ENCODE measurements at places on chromosomes 4 and X.

DNA sequence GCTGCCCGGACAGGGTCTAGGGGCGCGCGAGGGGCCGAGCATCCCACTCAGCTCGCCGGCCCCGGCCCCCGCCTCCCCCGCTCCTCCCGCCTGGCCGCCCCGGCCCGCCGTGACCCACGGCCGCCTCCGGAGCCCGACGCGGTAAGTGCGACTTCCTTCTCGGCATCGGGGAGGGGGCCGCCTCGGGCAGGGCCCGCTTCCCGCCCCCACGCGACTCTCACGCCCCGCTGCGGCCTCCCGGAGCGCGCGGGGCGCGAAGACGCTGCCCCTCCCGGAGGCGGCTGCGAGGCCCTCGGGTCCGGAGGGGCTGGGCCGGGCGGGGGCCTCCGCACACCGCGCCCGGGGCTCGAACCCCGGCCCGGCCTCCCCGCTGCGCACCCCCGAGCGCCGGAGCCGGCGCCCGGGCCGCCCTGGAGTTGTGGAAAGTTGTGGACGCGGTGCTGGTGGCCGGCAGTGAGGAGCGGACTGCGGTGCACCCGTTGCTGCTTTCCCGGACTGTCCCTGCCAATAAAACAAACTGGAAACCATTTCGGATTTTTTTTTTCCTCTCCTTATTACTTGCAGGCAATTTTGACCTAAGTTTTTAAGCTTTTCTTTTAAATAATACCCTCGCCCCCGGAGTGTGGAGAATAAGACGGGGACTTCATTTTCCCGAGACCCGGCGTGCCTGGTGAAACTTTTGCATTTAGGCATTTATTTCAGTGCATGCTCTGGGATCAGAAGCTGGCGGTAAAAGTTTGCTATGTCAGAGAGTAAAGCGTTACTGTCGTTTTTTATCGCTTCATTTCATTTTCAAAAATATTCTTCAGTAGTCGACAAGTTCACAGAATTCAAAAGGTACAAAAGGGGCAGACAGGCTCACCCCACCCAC is 13.0 kb upstream of the TMEM156 start:
- no peak for DNase-seq

DNA sequence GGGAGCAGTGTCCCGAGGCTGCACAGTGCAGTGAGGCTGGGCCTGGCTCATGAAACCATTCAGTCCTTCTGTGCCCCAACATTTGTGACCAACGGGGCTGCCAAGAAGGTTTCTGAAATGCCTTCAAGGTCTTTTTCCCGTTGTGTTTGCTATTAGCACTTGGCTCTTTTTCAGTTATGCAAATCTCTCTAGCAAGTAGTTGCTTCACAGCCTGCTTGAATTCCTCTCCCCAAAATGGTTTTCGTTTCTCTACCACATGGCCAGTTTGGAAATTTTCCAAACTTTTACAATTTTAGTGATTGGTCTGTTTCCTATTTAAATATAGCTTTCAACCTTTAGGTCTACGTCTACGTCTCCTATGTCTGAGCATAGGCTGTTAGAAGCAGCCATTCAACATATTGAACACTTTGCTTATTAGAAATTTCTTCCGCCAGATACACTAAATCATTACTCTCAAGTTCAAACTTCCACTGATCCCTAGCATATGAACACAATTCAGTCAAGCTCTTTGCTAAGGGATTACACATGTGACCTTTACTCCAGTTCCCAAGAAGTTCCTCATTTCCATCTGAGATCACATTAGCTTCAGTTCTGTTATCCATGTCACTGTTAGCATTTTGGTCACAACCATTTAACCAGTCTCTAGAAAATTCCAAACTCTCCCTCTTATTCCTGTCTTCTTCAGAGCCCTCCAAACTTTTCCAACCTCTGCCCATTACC is 901.8 kb downstream of the GLUD2 start:
- DNase-seq: no peak

DNA sequence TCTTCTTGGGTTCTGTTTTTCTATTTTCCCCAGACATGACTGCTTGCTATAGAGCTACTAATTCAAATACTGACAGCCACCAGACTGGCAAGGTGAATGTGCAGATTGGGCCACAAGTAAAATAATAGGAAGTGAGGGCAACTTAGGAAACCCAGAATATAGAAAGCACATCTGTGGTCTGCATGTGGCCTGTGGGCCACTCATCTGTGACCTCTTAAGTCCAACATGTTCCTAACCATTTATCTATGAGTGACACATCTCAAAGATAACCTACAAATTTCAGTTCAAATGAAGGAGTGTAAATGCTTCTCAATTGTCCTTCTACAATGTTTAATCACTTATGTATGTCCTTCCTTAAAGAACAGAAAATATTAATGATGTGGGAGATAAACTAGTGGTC is 128.9 kb downstream of the REELD1 start:
- no peak for DNase-seq

- DNase-seq: no peak
These were observed 45.2 kb downstream of the CXCL13 start for GRCh38 chr4:77650787-77651186.

- DNase-seq: no peak
These were observed 388.0 kb downstream of the SPRY1 start for GRCh38 chr4:123784626-123785025.

DNA sequence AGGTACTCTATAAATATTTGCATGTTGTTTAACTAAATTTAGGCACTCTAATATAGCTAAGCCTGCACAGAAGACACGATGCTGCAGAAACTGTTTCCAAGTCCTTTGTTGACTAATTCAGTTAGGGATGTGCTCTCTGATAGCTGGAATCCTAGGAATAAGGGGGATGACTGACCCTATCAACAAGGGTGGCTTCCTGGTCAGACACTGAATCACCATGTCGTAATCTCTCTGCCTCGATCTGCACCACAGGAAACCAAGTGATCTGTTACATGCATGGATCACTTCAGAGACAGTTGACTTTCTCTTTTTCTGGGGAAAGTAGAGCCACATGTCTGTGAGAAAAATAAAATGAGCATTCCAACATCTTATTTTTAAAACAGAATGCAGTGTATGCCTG is 169.1 kb downstream of the GUCY2F start:
- no peak for DNase-seq

DNA sequence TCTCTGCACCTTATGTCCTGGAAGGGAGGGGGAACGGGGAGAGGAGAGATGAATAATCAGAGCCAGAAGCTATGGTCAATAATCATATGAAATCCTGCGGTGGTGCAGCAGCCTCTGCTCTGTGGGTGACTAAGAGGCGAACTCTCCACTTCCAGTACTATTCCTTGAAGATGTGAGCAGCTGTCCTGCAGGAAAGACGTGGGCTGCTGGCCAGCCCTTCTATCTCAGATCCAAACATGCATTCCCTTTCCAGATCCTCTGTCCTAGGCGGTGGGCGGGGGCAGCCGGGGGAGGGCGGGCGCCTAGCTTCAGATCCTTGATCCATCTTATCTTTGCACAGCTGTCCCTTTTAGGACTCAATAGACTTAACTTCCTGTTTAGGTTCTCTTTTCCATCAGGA is 34.5 kb downstream of the SPINK2 start:
- DNase-seq: no peak

DNA sequence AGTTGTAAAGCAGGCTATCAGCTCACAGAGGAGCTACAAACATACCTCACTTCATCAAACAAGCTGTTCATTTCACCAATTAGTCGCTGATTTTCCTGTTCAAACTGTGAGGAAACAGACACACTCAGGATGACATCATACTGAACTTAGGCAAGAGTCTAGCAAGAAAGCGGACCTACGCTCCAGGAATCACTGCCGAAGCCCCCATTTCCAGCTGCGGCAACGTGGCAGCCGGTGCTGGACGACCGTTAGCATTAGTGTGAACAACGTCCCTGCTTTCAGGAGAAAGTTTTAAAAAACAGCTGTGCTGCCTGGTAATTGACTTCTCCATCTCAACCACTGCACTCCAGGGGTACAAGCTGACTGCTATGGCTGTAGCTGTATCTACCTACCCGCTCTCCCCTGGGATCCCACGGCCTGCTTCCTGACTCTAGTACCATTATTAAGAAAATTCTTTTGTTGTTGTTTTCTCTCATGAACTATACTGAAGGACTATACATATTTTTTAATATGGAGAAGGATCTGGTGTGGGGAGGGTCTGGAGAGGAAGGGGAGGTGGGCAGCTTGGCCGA is 38.3 kb downstream of the NSG1 start:
- DNase-seq: no peak

DNA sequence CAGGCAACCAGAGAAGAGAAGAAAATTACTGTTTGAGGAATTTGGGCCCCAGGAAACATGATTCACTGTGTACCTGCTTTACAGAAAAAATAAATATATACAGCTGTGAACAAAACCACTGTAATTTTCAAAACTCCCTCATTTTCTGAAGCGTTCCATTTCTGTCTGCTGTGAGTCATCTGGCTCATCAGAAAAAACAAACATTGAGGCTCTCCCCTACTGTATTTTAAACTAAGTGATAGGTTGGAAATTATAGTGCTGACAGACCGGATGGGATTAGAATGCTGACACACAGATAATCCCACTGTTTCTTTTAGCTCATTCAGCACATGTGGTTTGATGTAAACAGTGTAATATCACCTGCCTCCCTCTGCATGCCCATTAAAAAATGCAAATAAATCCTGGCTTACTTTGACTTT is 847.0 kb downstream of the TRIML1 start:
- no peak for DNase-seq

DNA sequence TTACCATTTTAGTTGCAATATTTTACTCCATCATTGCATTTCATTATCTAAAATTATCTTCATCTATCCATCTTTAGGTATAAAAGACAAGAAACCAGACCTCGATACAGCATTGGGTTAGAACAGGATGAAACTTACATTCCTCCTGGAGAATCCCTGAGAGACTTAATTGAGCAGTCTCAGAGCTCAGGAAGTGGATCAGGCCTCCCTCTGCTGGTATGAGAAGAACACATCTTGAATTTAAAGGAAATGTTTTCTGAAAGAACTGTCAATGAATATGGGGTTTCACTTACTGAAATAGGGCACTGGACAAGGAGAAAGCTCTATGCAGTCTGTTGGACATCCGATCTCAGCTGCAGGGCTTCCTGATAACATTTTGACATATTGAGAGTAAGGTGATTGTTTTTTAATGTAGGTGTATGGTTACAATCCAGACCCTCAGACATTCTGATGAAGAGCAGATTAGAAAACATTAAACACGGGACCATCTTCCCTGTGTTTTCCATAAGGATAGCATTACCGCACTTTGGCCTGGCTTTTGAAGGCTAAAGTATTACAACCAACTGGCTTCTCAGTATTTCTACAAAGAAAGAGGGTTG is 367.2 kb downstream of the BMPR1B start:
- no peak for DNase-seq

DNA sequence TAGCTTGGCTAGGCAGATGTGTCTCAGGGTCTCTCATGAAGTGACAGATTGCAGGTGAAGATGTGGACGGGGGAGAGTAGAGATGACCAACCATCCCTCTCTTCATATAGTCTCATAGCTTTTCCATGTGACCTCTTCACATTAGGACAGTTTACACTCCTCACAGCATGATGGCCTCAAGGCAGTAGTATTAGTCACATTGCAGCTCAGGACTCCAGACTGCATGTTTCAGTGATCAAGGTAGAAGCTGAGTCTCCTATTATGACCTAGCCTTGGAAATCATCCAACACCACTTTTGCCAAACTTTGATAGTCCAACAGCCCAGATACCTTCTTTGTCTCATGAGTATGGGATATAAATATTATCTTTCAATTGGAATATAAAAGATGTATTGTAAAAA is 147.7 kb downstream of the GASK1B start:
- no peak for DNase-seq

DNA sequence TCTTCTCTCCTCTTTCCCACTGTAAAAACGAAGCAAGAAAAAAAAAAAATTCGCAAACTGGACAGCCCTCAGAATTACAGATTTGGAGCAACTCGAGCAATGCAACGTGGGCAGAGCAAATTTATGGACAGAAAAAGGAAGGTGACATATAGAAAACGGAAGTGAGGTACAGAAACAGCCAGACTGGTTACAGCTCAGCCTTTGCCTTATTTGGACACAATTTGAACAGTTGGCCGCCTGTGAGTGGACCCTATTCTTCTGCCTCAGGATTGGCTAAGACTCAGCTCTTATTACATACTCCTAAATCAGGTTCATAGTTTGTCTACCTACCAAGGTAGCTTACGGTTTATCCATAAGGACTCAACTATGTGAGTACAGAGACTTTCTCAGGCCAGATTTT is 98.8 kb downstream of the SOWAHB start:
- DNase-seq: no peak

GRCh38 chr4:16729336-16729735 is 169.1 kb downstream of the LDB2 start:
- DNase-seq: no peak

GRCh38 chrX:10569946-10570345 is 50.4 kb downstream of the MID1 start:
- no peak for DNase-seq

GRCh38 chr4:24471486-24472160 is 112.7 kb downstream of the DHX15 start:
- DNase-seq: no peak

GRCh38 chr4:88456670-88457306 is at the start of gene HERC5:
Gene HERC5, plus strand, starts transcription at chr4:88457119. Its CDS starts 151 bp downstream, at chr4:88457270.
- peak; percentile 86 for DNase-seq

DNA sequence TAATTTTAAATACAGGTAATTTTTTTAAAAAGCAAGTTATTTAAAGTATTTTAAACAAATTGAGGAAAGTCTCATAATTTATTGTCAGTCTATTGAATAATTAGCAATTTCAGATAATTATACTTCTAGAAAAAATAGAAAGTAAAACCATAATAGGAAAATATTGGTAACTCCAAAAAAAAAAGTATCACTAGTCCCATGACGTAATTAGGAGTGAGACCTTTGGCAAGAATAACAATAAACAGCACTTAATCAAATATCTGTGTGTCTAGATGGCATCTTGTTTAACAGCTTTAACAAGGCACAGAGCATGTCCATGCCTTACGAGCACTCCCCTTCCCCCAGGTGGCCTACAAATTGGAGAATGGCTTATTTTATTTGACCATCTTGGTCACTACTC is 1683.6 kb upstream of the AGA start:
- no peak for DNase-seq

DNA sequence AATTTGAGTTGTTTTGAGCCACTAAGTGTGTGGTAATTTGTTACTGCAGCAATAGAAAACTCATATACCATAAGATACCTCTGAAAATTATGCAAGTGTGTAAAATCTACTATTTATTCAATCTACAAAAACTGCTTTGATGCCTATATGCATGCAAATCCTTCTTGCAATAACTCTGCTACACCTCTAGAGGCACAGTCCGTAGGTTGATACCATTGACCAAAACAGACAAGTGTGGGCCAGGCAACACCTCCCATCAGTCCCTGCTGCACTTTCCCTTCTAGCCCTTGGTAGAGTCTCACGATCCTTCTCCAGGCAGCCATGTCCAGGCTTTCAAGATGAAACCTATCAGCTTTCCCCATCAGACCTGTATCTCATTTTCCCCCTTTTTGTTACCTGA is 48.8 kb upstream of the FAM9A start:
- DNase-seq: no peak

Data from stimulated activated CD8-positive, alpha-beta memory T cell treated with anti-CD3 and anti-CD28 coated beads, Interleukin-4, amount 100 ng/mL, for 1 hour (primary cell).